Stimulated activated naive CD4-positive, alpha-beta T cell (primary cell): ENCODE measurements at places on chromosomes 3 and 15.

GRCh38 chr3:9222956-9223639 is 26.3 kb downstream of the SRGAP3 start:
- DNase-seq: no peak

DNA sequence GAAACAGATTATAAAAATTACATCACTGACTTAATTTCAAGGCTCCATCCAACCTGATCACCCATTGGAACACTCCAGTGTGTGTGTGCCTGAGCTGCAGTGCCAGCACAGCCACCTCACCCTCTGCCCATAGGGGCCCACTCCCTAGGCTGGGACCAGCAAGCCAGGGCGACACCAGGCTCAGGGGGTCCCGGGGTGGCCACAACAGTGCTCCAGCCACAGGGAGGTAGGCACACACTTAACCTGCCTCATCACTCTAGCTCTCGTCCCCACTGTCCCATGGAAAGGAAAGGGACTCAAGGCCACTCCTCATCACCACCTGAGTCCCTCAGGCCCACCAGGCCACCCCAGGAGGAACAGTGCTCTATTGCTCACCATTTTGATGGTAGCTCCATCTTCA is 24.9 kb downstream of the ZXDC start:
- DNase-seq: no peak

GRCh38 chr3:101813817-101814440 is 34.9 kb downstream of the NXPE3 start:
- DNase-seq: peak; percentile 56

DNA sequence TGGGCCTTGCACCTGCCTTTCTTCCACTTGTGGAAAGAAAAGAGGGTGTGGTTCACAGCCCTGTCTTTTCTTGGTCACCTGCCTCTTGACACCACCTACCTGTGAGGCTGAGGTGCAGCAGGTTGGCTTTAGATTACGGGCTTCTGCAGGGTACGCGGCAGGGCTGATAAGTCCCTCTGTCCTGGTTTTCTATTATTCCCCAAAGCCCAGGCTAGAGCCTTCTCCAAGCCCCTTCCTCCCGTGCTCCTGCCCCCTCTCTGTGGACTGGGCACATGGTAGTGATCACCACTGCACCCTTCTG is 44.8 kb upstream of the HACD2 start:
- DNase-seq: no peak

- no peak for DNase-seq
Measured at GRCh38 chr3:190646996-190647395, 133.1 kb downstream of the IL1RAP start.

- DNase-seq: no peak
Measured at GRCh38 chr3:12343047-12343501, 54.2 kb downstream of the PPARG start.

GRCh38 chr3:183680061-183680460 is 17.5 kb upstream of the YEATS2 start:
- no peak for DNase-seq

GRCh38 chr3:17075358-17075757 is 190.6 kb downstream of the PLCL2 start:
- DNase-seq: no peak

GRCh38 chr3:175238801-175239200 is 379.7 kb downstream of the NAALADL2 start:
- DNase-seq: no peak

GRCh38 chr3:117811786-117812185 is 1102.2 kb downstream of the TUSC7 start:
- DNase-seq: no peak
